ENCODE measurements at places on chromosomes 5 and 9.

GRCh38 chr5:151086905-151087360 is 6.1 kb upstream of the TNIP1 start:
- peak; percentile 63 for DNase-seq

DNA sequence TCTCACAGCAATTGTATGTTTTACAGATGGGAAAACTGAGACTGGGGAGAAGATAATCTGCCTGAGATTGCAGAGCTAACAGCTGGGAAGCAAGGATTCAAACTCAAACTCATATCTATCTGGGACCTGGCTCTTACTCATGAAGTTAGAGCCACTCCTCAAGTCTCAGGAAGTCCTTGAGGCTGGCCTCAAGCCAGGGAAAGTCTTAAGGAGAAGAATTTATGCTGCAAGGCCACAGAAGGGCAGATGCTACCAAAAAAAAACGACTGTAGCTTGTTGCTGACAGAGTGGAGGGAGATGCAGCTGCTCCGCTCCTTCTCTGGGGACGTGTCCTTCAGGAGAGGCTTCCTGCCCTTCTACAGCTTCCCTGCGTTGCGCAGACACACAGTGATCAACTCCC is 39.8 kb downstream of the BARHL1 start:
- no peak for DNase-seq

DNA sequence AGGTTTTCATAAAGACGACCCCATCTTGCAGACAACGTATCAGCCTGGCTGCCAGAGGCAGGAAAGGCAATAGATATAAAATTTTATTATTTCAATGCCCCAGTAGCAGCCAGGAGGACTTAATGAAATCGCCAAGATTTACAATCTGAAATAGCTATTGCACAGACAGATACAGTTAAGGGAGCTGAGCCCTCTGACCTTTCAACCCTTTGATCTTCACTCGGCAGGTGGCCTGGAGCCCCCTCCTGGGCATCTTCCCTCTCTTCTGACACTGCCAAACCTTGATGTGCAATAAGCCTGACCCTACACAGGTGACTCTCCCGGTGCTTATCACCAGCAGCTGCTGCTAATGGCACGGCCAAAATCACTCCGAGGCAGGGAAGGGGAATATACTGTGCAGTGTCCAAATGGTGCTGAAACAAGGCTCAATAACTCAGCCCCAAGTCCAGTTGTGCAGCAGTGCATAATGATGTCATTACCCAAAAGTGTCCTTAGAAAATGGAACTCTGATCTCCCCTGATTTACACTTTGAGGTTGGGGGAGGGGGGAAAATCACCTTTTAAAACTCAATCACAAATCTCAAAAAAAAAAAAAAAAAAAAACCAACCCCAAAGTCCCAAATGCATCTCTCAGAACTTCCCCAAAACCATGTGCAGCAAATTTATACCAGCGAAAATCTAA is 242.0 kb downstream of the CRB2 start:
- DNase-seq, result no peak

DNA sequence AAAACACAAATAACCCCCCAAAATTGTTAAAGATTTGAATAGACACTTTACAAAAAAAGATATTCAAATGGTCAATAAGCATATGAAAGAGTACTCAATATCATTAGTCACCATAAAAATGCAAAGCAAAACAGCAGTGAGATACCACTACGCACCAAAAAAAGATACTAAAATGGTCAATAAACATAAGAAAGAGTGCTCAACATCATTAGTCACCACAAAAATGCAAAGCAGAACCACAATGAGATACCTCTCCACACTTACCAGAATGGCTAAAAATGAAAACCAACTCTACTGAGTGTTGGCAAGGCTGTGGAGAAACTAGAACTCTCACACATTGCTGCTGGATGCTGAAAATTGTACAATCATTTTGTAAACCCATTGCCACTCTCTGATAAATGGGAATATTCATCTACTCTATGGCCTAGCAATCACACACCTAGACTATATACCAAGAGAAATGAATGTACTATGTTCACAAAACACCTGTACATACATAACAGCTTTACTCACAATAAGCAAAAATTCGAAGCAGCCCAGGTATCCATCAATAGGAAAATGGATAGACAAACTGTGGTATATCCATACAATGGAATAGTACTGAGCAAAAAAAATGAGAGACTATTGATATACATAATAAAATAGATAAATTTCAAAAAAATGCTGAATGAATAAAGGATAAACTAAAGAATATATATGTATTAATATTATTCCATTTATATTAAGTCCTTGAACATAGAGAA is 205.0 kb upstream of the DAPK1 start:
- no peak for DNase-seq

DNA sequence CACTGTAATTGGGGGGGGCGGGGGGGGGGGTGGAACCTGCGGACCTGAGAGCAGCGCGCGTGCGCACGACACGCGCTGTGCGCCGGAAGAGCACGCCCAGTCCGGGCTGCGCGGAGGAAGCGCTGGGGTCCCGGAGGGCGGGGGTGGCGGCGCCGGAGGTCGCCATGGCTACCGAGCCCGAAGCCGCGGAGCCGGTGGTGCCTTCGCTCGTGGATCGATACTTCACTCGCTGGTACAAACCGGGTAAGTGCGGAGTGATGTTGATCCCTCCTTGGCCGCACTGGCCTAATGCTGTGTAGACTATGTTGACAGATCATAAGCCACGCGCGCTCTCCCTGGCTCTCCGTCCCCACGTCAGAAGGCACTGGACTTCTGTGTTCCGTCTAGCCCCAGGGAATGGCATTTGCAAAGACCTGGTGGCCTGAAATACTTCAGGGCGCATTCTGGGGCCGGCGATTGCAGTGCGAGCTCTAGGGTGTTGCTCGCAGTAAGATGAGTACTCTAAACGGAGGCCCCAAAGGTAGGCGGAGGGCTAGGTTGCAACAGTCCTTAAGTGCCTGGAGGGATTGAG is at the start of gene ABITRAM:
Gene ABITRAM, plus strand, starts transcription at position 78 of the 571 bp plus-strand sequence. Its CDS starts 87 bp downstream, at position 165.
- DNase-seq, result peak; percentile 70

GRCh38 chr5:149938791-149939358 is 5.7 kb downstream of the PDE6A start:
- DNase-seq, result no peak

DNA sequence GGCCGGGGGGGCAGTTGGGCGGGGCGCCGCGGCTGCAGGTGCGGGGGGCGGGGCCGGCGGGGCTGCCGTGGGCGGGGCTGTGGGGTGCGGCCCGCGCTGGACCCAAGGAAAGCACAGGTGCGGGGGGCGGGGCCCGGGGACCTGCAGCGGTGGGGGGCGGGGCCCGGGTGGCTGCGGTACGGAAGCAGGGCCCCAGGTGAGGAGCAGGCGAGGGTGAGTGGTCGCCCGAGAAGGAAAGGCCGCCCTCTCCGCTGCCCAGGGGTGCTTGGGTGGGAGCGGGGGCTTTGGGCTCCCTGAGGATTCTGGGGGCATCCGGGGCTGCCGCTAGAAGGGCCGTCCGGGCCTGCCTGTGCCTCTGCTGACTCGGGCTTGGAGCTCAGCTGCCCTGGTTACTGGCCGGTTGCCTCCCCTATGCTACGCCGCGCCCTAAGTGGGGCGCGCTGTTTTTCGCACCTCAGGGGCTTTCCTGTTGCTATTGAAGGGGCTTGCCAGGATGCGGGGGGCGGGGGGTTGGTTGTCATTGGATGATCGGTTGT is 767 bp downstream of the RALGPS1 start:
- DNase-seq, result peak; percentile 13
